AG08396 (cell line): ENCODE measurements at places on chromosomes 5 and 9.

DNA sequence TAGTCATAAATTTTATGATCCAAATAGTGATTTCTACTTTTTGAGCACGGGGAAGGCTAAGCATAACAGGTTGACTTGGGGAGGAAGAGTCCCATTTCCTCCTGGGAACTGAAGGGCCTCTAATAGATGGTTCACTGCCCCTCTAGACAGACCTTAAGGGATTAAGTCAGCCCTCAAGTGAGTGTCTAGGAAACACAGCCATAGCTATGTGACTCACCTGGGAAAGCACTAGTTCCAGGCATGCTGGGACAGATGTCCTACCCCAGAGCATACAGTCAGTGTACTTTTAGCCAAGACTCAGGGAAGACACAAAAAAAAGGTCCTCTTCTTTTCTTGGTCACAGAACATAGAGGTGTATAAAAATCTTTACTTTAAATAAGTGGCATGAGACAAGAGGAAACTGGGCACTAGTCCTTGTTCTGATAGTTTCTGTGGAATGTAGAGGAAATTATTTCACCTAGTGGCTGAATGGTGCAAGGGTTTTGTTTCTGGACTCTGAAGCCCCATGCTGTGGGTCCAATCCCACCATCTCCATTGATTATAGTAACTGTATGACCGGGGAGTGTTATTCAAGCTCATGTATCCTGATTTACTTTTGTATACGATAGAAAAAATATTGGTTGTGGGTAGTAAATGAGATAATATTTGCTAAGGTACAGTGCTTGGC, 86.0 kb downstream of the NREP start:
- DNase-seq = no peak

DNA sequence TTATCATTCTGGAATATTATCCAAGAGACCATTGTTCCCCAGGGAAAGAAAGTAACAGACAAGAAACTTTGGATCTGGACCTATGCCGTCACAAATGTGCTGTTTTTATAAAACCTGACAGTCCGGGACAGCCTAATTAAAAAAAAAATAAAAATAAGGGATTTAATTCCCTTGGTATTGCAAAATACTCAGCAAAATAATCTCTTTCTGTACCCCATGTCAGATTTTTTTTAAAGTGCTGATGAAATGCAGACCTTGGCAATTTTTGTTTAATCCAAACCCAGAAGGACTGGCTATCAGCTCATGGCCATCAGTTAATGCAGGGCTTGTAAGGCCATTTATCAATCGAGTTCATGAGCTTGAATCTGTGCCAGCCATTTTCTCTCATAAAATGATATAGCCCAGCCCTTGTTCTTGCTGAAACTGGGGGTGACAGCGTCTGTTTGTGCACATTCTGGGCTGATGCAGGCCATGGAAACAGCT, 162.7 kb upstream of the S1PR3 start:
- DNase-seq = no peak

- DNase-seq = no peak
Measured at GRCh38 chr5:110702704-110703103, 23.8 kb downstream of the TMEM232 start.

- no peak for DNase-seq
Measured at GRCh38 chr9:94083384-94083783, 880 bp upstream of the PTPDC1 start.

DNA sequence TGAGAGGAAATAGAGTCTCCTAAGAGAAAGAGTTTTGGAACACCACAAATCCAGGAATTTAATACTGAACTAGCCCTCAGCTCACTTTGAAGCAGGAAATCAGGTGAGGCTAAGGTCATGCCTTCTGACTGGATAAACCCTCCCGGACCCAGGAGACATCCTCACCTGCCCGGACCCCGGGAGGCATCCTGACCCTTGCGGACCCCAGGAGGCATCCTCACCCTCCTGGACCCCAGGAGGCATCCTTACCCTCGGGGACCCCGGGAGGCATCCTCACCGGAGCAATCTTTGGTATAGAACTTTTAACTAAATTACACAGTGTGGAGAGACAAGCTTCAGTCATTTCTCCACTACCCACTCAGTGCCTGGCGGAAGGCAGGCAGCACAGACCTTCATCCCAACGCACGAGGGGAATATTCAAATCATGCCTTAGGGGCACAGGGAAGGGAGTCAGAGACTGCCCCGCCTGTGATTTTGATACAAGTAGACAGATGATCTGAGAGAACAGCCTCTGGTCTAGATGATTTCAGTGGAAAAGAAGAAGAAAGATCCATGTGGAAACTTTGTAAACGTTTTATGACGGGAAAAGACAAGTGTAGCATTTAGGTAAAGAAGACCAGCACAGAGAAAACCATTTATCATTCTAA, 21.3 kb downstream of the STXBP1 start:
- no peak for DNase-seq

DNA sequence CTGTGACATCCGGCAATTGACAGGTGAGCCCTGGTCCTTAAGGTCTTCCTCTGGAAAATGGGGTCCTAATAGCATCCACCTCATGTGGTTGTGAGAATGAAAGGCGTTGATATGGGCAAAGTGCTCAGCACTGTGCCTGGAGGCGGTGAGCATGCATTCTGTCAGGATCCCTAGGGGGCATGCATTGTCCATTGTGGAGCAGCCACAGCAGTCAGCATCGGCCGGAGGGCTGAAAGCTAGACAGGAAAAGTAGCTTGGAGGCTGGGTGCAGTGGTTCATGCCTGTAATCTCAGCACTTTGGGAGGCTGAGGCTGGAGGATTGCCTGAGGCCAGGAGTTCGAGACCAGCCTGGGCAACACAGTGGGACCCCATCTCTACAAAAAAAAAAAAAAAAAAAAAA, 122.2 kb downstream of the LHX2 start:
- DNase-seq = no peak

DNA sequence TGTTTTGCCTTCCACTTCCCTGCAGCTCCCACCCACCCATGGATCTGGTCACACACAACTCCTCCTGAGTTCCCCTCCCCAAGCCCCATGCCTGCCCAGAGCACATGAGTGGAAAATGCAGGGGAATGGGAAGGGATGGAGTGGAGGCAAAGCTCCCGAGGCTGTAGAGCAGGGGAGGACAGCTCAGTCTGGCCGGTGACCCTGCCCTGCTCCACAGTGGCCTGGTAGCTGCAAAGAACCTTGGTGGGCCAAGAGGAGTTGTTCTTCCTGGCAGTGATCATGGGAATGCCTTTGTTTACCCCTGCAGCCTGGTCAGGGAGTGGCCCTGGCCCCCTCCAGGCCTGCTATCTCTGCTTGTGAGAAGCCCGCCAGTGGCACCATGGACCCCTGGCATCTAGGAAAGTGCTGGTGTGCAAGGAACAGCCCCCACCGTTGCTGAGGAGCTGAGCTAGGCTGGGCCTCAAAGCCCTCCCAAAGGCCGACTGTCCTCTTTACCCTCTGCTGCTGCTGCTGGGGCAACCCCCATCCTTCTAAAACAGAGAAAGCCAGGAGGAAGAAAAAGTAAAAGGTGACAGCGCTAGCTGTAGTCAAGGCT, 60.4 kb downstream of the PSD2 start:
- no peak for DNase-seq

DNA sequence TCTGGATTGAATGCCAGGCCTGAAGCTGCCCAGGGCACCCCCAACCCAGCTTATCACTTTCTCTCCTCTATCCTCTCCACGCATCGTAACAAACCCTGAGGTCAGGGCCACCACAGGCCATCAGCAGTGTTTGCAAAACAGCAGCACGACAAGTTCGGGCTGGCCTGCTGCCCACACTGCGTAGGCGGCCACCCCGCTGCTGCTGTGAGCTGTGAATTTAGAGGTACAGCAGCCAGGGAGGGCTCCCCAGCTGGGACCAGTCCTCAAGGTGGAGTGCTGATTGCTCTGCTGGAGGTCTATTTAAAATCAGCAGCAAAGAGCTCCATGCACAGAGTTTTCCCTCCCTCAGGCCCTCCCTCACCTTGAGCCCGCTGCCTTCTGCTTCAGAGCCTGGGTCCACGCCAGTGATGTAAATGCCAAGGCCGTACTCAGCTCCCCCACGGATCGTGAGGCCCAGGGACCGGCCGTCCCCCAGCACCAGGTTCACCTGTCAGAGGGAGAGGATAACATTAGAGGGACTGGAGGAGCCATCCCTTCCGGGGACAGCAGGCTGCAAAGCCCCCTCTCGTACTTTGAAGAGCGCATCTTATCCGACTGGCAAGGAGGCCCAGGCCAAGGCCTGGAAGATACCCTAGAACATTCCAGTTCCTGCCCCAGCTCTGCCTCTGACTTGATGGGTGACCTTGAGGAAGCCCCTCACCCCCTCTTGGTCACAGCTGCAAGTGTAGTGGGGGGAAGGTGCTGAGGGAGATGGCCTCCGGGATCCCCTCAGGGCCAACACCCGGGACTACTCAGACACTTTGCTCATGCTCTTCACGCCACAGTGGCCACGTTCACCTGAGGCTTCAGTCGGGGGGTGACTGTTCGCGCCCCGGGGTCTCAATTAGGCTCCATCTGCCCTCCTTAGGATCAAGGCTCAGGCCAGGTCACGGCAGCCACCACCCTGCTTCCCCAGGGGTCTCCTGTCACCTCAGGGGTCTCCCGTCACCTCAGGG, 39.1 kb downstream of the WHRN start:
- DNase-seq = no peak

DNA sequence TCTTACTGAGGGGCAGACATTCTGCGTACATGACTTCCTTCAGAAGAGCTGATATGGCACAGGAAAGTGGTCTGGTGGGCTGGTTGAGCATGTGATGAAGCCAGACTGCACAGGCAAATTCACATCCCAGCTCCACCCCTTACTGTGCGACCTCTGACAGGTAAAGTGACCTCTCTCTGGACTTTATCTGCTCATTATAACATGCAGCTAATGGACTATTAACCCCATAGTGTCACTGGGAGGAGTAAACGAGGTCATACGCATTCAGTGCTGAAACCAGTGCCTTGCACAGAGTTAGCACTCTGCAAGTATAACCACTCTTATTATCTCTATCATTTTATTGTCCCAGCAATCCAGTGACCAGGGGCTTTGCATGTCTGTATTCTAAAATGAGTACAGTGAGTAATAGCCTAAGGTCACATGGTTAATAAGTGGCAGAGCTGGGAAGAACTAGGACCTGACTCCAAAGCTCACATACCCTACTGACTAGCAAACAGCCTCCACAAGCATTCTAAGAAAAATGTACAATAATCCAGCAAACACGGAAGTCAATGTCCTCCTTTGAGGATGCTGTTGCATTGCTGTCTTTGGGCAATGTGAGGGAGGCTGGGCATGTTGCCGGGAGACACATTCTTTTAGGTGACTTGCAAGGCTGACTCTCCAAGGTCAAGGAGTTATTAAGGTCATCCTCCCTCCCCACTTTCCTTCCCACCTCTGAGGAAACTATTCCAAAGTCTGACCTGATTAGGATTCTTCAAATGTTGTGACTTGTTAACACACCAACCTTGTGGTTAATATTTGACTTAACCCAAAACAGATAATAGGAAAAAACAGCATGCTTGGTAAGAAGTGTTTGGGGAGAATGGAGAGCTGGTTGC, 19.0 kb downstream of the GLRX start:
- DNase-seq = no peak

DNA sequence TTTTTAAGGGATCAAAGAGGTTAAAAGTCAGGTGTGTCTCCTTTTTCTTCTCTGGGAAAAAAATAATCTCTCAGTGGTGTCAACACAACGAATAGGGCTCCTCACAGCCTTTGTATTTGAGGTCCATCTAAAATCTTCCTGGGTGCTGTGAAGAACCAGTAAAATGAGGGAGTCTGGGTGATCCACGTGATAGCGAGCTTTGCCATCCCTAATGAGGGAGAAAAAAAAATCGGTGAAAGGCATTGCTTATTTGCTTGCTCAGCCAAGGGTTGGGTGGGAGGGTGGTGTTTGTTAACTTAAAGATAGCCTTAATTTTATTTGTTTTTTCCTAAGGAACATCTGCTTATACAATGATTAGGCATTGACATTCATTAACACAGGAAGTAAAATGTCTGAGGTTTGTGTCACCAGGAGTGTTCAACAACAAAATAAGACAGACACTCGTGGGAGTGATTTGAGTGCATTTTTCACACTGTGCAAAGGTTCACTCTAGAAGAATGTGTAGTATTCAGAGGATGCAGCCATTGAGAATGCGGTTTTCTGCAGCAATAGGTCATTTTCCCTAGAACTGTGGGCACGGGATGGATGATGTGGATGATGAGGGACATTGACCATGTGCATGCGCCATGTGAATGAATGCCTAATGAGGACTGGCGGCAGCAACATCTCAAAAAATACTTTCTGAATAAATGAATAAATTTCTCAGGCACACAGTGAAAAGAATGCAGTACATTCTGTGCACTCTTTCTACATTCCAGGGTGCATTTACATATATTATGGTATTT, 369.5 kb downstream of the NTRK2 start:
- DNase-seq = no peak

GRCh38 chr9:96015876-96016686, 140.6 kb downstream of the ERCC6L2 start:
- DNase-seq = no peak

DNA sequence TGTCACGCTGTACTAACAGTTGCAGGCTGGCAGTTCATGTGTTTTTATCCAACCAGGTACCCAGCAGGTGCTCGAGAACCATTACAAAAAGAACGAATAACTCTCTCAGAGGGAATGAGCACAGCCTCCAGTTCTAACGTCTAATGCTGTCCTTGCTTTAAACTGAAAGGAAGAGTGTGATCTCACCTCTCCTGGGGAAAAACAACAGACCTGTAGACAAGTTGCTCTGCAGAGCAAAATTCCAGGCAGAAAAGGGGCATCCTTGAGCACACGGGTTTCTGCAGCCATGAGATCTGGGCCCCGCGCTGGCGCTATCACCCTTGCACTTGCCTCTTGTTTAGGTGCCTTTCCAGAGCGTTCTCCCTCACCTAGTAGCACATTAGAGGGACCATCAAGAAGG, 92.5 kb upstream of the DNAH5 start:
- DNase-seq = no peak

DNA sequence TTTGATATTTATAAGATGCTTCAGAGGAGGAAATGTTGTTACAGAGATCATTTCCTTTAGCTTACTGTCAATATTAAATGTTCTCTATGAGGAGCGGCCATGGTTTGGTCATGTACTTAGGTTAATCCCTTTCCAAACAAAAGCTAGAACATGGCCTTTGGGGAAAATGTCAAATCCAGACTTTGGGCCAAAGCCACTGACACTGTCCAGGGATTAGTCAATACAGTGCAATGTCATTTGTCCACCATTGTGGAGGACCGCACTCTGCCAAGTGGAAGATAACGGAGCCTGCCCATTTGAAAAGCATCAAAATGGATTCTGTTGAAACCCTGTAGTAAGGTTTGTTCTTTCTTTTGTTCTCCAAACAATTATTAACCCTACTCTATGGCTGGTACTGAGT, 50.1 kb downstream of the FRMPD1 start:
- DNase-seq = no peak

- no peak for DNase-seq
Measured at GRCh38 chr9:33331377-33331891, 41.1 kb downstream of the NFX1 start.

GRCh38 chr5:91712718-91713117, 329.6 kb upstream of the ARRDC3 start:
- no peak for DNase-seq

- DNase-seq = no peak
Measured at GRCh38 chr5:40775846-40776657, 20.3 kb upstream of the TTC33 start.

- DNase-seq = no peak
Measured at GRCh38 chr9:38091310-38092199, 22.5 kb upstream of the SHB start.
